ENCODE measurements at places on chromosomes 3 and 15.

GRCh38 chr3:184198509-184198908, 12.5 kb downstream of the ABCF3 start:
- DNase-seq = no peak

GRCh38 chr3:131125684-131126083, 99.0 kb downstream of the NEK11 start:
- DNase-seq = no peak

DNA sequence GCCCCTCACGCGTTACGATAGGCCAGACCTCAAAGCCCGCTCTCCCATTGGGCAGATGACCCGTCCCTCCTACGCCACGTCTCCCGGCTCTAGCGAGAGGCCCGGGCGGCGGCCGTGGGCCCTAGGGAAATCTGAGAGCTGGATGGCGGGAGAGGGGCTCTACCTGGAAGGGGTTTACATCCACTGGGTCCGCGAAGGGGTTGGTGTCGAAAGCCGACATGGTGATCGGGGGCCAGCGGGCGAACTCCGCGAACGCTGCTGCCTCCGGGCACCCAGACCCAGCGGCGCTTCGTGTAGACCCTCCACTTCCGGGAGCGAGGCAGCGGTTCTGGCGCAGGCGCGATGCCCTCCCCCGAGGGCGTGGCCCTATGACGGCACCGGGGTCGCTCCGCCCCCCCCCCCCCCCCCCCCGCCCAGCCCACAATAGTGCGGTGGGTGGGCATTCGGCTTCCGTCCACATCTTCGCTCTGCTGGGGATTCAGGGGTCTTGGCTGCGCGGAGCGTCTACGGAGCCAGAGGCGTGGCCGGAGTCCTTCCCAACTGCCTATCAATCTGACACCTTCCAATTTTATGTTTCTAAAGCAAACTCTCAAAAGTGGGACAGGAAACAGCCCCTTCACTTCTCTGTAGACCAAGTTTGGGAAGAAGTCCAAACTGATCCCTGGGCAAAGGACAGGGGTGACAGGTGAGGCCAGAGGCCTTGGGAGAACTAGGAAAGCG, at the start of gene SCAMP2:
TSS of gene SCAMP2 (minus strand) at position 330 of the 720 bp plus-strand sequence. CDS start at position 220, 110 bp downstream.
- DNase-seq = peak; percentile 84

- DNase-seq = no peak
Observed at GRCh38 chr15:67070892-67071664, 5.7 kb downstream of the SMAD3 start.

All from effector memory CD8-positive, alpha-beta T cell (primary cell).